ENCODE measurements at places on chromosomes 7 and 10. TPM values are rescaled to one million over a fixed set of nuclear protein-coding genes. Genes with fewer than 3 reads are reported as not detected.
A peak's percentile ranks its signal among the peaks of the same experiment; 100 is the strongest.

SYT15B gene
- total RNA-seq = 2.7 TPM

PTER gene
- 6.3 TPM for total RNA-seq

TSPAN15 gene
- 27.2 TPM for total RNA-seq

FXYD4 gene
- total RNA-seq = not detected

CELF2 gene
- total RNA-seq = 46.2 TPM

GTF2IRD1 gene
- total RNA-seq = 10.0 TPM

AOAH gene
- total RNA-seq = 8.1 TPM

EN2 gene
- not detected for total RNA-seq

HMX3 gene
- total RNA-seq = 0.20 TPM

- no peak for DNase-seq
- no peak overlapping the region for H3K27ac ChIP-seq
- no peaks in the 10 kb centered on the region for H3K36me3 ChIP-seq
- no peak overlapping the region for H3K4me3 ChIP-seq
- H3K27me3 ChIP-seq = no peaks in the 10 kb centered on the region
Observed at GRCh38 chr7:134693256-134693655, 46.6 kb downstream of the BPGM start.

DNA sequence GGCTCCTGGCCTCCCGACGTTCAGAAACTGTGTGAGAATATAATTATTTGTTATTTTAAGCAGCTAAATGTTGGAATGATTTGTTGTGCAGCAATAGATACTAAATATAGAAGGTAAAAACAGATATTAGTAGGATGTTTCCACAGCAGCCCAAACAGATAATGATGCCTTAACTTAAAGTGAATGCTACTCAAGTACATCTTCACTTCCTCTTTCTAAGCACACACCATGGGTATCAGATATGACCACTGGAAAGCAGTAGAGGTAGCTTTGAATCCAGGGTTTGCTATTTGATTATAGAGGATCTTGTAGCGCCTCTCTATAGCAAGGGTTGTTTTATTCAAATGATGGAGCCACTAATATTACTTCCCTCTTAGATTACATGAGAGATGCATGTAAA lies 38.2 kb upstream of the BET1 start:
- no peaks in the 10 kb centered on the region for H3K27me3 ChIP-seq
- no peak overlapping the region for H3K4me3 ChIP-seq
- DNase-seq = no peak
- no peaks in the 10 kb centered on the region for H3K4me1 ChIP-seq

DNA sequence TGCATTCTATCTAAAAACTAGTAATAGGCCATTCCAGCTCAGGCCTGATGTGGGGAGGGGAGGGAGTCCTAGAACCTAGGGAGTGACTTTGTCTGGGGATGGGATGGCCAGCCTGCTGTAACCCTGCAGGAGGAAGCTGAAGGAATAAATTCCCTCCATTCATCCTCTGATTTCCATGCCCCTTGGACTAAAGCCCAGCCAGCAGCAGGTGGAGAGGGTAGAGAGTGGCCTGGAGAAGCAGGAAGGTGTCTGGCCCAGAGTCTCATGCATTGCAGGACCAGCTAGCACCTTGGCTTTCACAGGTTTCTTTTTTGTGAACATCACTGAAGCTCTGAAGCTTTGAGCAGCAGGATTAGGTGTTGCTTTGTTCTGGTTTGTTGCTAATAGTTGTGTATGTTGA lies 32.8 kb upstream of the CDH23 start:
- no peak for DNase-seq
- H3K4me3 ChIP-seq = no peak overlapping the region
- no peaks in the 10 kb centered on the region for H3K4me1 ChIP-seq
- H3K27ac ChIP-seq = no peak overlapping the region

DNA sequence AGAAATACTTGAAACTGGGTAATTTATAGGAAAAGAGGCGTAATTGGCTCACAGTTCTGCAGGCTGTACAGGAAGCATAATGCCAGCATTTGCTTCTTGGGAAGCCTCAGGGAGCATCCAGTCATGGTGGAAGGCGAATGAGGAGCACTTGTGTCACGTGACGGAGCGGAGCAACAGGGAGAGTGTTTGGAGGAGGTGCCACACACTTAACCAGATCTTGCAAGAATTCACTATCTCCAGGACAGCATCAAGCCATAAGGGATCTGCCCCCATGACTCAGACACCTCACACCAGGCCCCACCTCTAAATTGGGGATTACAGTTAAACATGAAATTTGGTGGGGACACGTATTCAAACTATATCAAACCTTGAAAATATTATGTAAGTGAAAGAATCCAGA lies 89.3 kb downstream of the WIPF3 start:
- H3K27me3 ChIP-seq = no peaks in the 10 kb centered on the region
- H3K4me3 ChIP-seq = no peak overlapping the region
- H3K36me3 ChIP-seq = peaks cover 26% of the 10 kb centered on the region
- no peak for DNase-seq
- H3K27ac ChIP-seq = no peak overlapping the region

GRCh38 chr7:80140388-80140787 lies 5.8 kb downstream of the GNAI1 start:
- no peak for DNase-seq
- no peak overlapping the region for H3K4me3 ChIP-seq
- no peak overlapping the region for H3K27ac ChIP-seq
- H3K27me3 ChIP-seq = no peaks in the 10 kb centered on the region
- no peaks in the 10 kb centered on the region for H3K36me3 ChIP-seq

- H3K36me3 ChIP-seq = peaks cover 27% of the 10 kb centered on the region
- DNase-seq = no peak
- H3K4me3 ChIP-seq = no peak overlapping the region
- H3K27me3 ChIP-seq = no peaks in the 10 kb centered on the region
Observed at GRCh38 chr7:5476001-5476400, 52.4 kb upstream of the TNRC18 start.

DNA sequence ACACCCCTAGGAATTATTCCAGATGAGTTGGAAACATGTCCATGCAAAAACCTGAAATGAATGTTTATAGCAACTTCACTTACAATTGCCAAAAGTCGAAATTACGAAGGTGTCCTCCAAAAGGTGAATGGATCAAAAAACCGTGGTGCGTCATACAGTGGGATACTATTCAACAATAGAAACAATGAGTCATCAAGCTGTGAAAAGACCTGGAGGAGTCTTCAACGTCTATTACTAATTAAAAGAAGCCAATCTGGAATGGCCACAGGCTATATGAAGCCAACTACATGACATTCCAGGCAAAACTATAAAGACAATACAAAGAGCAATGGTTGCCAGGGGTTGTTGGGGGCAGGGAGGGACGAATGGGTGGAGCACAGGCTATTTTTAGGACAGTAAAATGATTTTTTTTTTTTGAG lies 12.6 kb upstream of the PPP2R2D start:
- H3K27ac ChIP-seq = no peak overlapping the region
- H3K27me3 ChIP-seq = peaks cover 7% of the 10 kb centered on the region
- peaks cover 7% of the 10 kb centered on the region for H3K4me1 ChIP-seq
- H3K4me3 ChIP-seq = no peak overlapping the region

GRCh38 chr7:100629117-100629716 lies 12.1 kb downstream of the TFR2 start:
- H3K27me3 ChIP-seq = peaks cover 6% of the 10 kb centered on the region
- H3K27ac ChIP-seq = no peak overlapping the region
- no peak overlapping the region for H3K4me3 ChIP-seq
- peaks cover 30% of the 10 kb centered on the region for H3K4me1 ChIP-seq

DNA sequence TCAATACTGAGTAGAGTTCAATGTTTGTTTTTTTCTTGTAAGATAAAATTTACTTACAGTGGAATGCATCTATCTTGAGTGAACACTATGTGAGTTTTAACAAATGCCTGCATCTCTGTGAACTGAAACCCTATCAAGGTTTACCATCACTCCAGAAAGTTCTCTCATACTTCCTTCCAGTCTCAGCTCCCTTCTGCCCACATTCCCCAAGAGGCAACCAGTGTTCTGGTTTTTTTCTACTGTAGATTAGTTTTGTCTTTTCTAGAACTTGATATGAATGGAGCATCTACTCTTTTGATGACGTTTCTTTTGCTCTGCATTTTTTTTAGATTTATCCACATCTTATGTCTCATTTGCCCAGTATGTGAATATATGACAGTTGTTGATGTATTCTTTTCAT lies 17.1 kb downstream of the WIPI2 start:
- H3K4me3 ChIP-seq = no peak overlapping the region
- no peak for DNase-seq
- no peaks in the 10 kb centered on the region for H3K4me1 ChIP-seq
- H3K27ac ChIP-seq = no peak overlapping the region
- H3K27me3 ChIP-seq = no peaks in the 10 kb centered on the region

DNA sequence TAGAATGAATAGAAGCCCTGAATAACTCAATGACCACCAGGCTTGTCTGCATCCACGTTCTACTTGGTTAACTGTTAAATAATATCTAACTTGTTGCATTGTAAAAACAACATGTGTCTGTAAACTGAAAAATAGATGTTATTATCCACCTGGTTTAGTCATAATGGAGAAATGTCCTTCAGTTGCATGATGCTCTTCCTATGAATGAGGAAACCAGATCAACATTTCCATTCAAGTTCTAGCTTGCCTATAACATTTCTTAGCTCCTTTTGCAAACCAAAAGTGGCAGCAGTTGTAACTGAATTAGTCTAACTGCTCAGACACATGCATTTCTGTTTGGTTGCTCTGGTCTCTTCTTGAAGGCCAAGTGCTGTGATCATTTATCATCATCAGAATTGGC lies 62.9 kb upstream of the BET1 start:
- no peaks in the 10 kb centered on the region for H3K4me1 ChIP-seq
- H3K4me3 ChIP-seq = no peak overlapping the region
- H3K27ac ChIP-seq = no peak overlapping the region
- no peaks in the 10 kb centered on the region for H3K36me3 ChIP-seq
- no peaks in the 10 kb centered on the region for H3K27me3 ChIP-seq

GRCh38 chr7:135188298-135188984 lies 17.9 kb upstream of the CYREN start:
- DNase-seq = no peak
- no peaks in the 10 kb centered on the region for H3K27me3 ChIP-seq
- H3K4me3 ChIP-seq = no peak overlapping the region
- no peak overlapping the region for H3K27ac ChIP-seq

GRCh38 chr10:119343011-119343601 lies 135.7 kb downstream of the GRK5 start:
- peaks cover 10% of the 10 kb centered on the region for H3K36me3 ChIP-seq
- H3K27me3 ChIP-seq = no peaks in the 10 kb centered on the region
- no peak for DNase-seq

GRCh38 chr7:144410441-144410840 lies 6.9 kb upstream of the NOBOX start:
- H3K27me3 ChIP-seq = no peaks in the 10 kb centered on the region
- no peak for DNase-seq
- no peak overlapping the region for H3K4me3 ChIP-seq

DNA sequence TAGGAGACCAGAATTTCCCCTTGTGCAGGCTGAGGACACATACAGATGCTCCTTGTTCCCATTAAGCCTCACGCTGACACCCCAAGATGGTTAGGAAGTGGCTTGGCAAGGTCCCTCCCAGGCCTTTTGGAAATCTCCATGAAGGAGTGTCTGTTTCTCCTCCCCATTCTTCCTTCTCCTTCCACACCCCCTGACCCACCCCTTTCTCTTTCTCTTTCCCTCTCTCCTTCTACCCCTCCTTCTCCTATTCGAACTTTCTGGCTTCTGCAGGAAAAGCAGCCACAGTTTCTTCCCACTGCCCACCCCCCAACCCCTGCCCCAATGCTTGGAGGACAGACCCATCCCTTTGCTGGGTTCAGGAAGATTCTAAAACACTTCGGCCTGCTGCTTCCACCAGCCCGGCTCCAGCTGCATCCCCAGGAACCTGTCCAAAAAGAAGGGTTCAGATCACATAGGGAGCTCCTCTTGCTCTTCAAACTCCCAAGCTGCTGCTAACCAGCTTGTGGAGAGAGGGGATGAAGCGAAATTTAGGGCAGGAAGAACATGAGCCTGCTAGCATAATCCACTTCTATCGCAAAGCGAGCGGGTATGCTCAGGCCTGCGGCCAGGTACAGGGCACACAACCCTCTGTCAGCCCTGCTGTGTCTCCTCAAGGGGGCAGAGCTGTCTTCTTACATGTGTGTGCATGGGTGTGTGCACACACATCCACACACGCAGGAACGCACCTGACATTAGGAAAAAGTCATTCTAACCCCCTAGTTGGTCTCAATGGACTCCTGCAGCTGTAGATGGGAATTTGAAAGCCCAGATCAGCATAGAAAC lies 80.4 kb downstream of the PPP1R3C start:
- DNase-seq = no peak
- peaks cover 10% of the 10 kb centered on the region for H3K4me1 ChIP-seq
- H3K4me3 ChIP-seq = no peak overlapping the region
- H3K36me3 ChIP-seq = no peaks in the 10 kb centered on the region
- H3K27ac ChIP-seq = no peak overlapping the region
- H3K27me3 ChIP-seq = no peaks in the 10 kb centered on the region

DNA sequence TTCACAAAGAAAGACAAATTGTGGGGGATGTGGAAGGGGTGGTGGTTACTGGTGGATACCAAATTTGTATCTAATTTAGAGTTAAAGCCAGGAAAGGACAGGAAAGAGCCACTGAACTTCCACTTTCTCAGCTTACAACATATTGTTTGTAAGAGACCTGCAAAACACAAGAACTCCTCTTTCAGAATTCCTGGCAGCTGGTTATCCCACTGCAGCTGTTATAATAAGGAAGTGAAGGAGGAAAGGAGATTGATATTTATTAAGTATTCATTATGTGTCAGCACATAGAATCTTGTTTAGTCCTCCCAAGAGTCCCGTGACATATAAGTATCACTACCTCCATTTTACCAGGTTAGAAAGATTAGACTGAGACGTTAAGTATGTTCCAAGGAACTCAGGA lies 481.7 kb downstream of the PHTF2 start:
- no peaks in the 10 kb centered on the region for H3K27me3 ChIP-seq
- H3K4me1 ChIP-seq = no peaks in the 10 kb centered on the region
- H3K27ac ChIP-seq = no peak overlapping the region
- no peaks in the 10 kb centered on the region for H3K36me3 ChIP-seq
- DNase-seq = no peak

- H3K27ac ChIP-seq = no peak overlapping the region
- no peak for DNase-seq
- peaks cover 89% of the 10 kb centered on the region for H3K36me3 ChIP-seq
- H3K27me3 ChIP-seq = no peaks in the 10 kb centered on the region
Observed at GRCh38 chr7:151035026-151035717, 6.9 kb downstream of the ABCB8 start.

DNA sequence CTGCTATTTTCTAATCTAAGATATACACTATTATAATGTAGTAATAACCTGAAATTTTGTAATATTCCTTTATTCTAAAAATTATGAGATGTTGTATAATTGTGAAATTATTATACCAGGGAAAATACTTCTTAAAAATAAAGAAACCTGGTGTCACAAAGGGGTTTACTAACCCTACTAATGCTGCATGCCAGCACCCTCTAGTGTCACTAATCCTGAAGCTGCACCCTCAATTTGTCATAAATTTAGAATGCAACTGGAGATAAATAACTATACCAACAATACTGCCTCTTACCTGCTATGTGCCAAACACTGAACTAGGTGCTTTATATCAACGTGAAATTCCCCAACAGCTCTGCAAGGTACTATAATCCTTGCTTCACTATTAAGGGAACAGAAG lies 30.8 kb downstream of the TM9SF3 start:
- H3K4me3 ChIP-seq = no peak overlapping the region
- no peaks in the 10 kb centered on the region for H3K27me3 ChIP-seq
- no peaks in the 10 kb centered on the region for H3K36me3 ChIP-seq
- H3K4me1 ChIP-seq = no peaks in the 10 kb centered on the region
- DNase-seq = peak; percentile 48

GRCh38 chr10:70052462-70053217 lies at the start of gene MACROH2A2:
Gene MACROH2A2, plus strand, starts transcription at chr10:70052846. Its CDS starts 22,813 bp downstream, at chr10:70075659.
- H3K4me3 ChIP-seq = peak within 1 kb of the TSS; percentile 76
- DNase-seq = peak; percentile 75
- peaks cover 10% of the 10 kb centered on the region for H3K4me1 ChIP-seq
- no peaks in the 10 kb centered on the region for H3K36me3 ChIP-seq
- peak within 1 kb of the TSS; percentile 82 for H3K27ac ChIP-seq

- H3K27ac ChIP-seq = no peak overlapping the region
- no peaks in the 10 kb centered on the region for H3K36me3 ChIP-seq
- H3K4me1 ChIP-seq = no peaks in the 10 kb centered on the region
Observed at GRCh38 chr10:31972519-31973041, 43.9 kb upstream of the ARHGAP12 start.
